ENCODE measurements at places on chromosomes 6 and 20. TPM values are rescaled to one million over a fixed set of nuclear protein-coding genes. Genes with fewer than 3 reads are reported as not detected.
A peak's percentile ranks its signal among the peaks of the same experiment; 100 is the strongest.

DNA sequence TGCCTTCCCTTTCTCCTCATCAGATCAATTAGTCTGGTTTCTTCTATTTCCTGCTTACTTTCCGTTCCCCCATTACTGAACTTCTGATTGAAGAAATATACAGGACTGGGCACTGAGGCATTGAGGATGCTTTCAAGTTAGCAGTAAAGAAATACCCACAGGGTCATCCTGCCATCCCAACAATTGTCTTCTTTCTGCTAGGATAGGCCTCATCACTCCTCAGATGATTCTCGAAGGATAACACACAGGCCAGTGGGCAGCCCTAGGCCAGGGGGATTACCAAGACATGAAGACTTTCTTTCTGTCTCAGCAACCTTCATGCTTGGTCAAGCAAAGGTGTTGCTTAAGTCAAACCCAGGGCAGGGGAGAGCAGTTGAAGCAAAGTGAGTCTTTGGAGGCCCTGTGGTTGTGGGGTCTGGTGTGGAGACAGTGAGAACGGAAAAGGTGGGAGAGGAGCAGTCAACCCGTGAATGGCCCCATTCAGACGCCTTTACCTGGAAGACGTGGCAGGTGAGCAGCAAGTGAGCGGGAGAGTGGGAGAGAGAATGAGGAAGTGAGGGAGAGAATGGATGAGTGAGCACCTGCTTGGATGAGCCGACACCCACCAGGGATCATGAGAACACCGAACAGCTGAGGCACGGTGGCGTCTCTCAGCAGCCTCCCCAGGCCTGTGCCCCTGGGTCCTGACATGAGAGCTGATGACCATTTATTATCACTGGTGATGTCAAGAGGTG is 462.9 kb downstream of the PREX1 start:
- no peak overlapping the region for H3K4me3 ChIP-seq
- no peak for DNase-seq
- no peak overlapping the region for H3K27ac ChIP-seq
- H3K36me3 ChIP-seq, result no peaks in the 10 kb centered on the region
- peaks cover 6% of the 10 kb centered on the region for H3K4me1 ChIP-seq
- H3K27me3 ChIP-seq, result peaks cover 28% of the 10 kb centered on the region

- H3K4me3 ChIP-seq, result no peak overlapping the region
- H3K4me1 ChIP-seq, result no peaks in the 10 kb centered on the region
- no peak for DNase-seq
- H3K27ac ChIP-seq, result no peak overlapping the region
- no peaks in the 10 kb centered on the region for H3K36me3 ChIP-seq
- H3K27me3 ChIP-seq, result no peaks in the 10 kb centered on the region
These were observed 55.5 kb downstream of the ZHX3 start for GRCh38 chr20:41261790-41262717.

DNA sequence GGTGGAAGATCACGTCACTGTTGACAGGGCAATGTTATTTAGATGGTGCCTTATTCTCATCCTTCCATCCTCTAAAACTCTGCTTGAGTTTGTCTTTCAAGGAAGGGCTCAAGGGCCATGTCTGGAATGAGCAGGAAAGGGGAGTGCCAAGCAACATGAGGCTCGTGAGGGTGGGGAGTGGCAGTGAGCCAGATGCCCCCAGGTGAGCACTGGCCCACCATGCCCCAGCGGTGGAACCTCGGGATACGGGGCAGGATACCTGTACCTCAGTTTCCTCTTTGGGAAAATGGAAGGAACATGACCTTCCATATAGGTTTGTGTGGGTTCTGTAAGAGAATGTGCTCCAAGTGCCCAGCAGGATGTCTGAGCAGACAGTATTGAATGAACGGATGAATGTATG is 337.4 kb downstream of the TAF4 start:
- H3K4me1 ChIP-seq, result no peaks in the 10 kb centered on the region
- no peak overlapping the region for H3K4me3 ChIP-seq
- H3K27me3 ChIP-seq, result no peaks in the 10 kb centered on the region
- no peak overlapping the region for H3K27ac ChIP-seq
- H3K36me3 ChIP-seq, result no peaks in the 10 kb centered on the region
- no peak for DNase-seq

GRCh38 chr6:51618563-51618962 is 468.9 kb downstream of the PKHD1 start:
- no peaks in the 10 kb centered on the region for H3K36me3 ChIP-seq
- no peak overlapping the region for H3K27ac ChIP-seq
- H3K4me3 ChIP-seq, result no peak overlapping the region
- H3K27me3 ChIP-seq, result no peaks in the 10 kb centered on the region

The CAGE1 gene
- total RNA-seq, result 0.18 TPM

DNA sequence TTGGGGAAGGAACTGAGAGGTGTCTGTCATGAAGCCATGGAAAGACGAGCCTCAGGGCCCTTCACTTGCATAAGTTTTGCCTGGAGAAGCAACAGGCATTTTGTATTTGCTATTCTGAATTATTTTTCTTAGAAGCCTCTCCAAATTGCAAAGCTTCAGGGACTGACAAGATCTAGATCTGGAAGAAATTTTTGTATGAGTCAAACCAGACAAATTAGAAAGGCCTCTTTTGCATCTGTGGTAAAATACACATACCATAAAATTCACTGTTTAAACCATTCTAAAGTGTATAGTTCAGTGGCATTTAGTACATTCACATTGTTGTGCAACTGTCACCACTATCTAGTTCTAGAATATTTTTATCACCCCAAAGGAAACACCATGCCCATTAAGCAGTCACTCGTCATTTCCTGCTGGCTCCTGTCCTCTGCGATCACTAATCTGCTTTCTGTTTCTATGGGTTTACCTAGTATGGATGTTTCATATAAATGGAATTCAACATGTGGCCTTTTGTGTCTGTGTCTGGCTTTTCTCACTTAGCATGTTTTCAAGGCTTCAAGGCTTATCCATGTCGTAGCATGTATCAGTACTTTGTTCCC is 269.1 kb downstream of the PHF3 start:
- H3K27ac ChIP-seq, result no peak overlapping the region
- H3K4me1 ChIP-seq, result no peaks in the 10 kb centered on the region
- no peaks in the 10 kb centered on the region for H3K27me3 ChIP-seq

The CDH4 gene
- total RNA-seq, result 0.02 TPM

The CALHM5 gene
- not detected for total RNA-seq

- H3K4me3 ChIP-seq, result no peak overlapping the region
- no peaks in the 10 kb centered on the region for H3K27me3 ChIP-seq
- no peak for DNase-seq
- H3K36me3 ChIP-seq, result peaks cover 1% of the 10 kb centered on the region
These were observed 165.5 kb upstream of the BEND3 start for GRCh38 chr6:107280791-107281190.

The BFSP1 gene
- total RNA-seq, result 3.2 TPM

DNA sequence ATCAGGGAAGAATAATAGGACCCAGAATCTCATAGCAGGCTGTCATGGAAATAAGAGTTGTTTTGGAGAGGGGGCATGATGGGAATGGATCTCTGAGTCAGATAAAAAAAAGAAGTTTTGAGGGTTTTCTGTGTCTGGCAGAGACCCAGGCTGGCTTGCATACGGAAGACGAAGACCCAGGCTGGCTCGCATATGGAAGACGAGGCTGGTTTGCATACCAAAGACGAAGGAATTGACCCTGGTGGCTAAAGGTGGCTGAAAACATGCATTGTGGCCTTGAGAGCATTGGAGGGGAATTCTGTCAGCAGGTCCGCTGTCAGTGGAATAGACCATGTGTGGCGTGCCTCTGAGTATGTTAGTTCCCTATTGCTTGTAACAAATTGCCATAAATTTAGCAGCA is 335.1 kb downstream of the BTBD3 start:
- no peaks in the 10 kb centered on the region for H3K27me3 ChIP-seq
- no peak for DNase-seq
- no peaks in the 10 kb centered on the region for H3K36me3 ChIP-seq
- no peaks in the 10 kb centered on the region for H3K4me1 ChIP-seq
- no peak overlapping the region for H3K4me3 ChIP-seq

- H3K27ac ChIP-seq, result no peak overlapping the region
- H3K4me1 ChIP-seq, result no peaks in the 10 kb centered on the region
- no peaks in the 10 kb centered on the region for H3K27me3 ChIP-seq
- H3K4me3 ChIP-seq, result no peak overlapping the region
These were observed 276.5 kb downstream of the CDH4 start for GRCh38 chr20:61528591-61528990.

The KIF25 gene
- total RNA-seq, result not detected

DNA sequence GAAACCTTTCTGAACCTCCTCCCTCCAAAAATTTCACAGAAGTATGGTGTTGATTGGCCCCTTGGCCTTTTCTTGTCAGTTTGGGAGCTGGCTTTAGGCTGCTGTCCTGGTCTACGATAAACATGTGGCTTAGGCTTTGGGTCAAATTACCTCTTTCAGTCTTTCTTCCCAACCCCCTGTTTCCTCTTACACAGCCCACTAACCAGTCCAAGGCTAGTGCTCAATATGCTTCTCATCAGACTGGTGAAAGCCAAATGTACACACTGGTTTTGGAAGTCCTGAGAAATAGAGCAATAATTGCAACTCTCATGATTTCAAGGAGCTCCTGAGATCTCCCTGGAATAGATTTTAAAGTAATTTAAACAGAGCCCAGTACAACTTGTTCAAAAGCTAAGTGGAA is 933.7 kb upstream of the GJE1 start:
- H3K4me3 ChIP-seq, result no peak overlapping the region
- H3K27me3 ChIP-seq, result no peaks in the 10 kb centered on the region
- no peaks in the 10 kb centered on the region for H3K36me3 ChIP-seq
- DNase-seq, result no peak
- no peaks in the 10 kb centered on the region for H3K4me1 ChIP-seq

The TMEM244 gene
- total RNA-seq, result 0.99 TPM

DNA sequence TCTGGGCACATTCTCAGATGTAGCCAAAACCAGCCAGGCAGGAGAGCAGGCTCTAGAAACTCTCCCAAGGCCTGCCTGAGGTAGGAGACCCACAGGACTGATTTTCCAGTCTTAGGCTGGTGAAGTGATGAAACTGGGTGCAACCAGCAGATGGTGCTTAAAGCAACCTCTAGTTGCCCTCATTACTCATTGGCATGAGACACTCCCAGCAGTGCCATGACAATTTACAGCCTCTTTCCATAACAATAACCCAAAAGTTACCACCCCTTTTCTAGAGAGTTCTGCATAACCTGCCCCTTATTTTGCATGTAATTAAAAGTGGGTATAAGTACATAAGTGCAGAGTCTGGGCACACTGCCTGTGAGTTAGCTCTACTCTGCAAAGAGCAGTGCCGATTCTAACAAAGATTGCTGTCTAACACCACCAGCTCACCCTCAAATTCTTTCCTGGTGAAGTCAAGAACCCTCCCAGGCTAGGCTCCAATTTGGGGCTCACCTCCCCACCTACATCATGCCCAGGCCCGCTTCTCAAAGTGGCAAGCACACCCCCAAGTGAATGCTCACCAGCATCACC is 14.4 kb upstream of the GPR6 start:
- no peak overlapping the region for H3K4me3 ChIP-seq
- no peaks in the 10 kb centered on the region for H3K4me1 ChIP-seq
- H3K36me3 ChIP-seq, result no peaks in the 10 kb centered on the region
- DNase-seq, result no peak

DNA sequence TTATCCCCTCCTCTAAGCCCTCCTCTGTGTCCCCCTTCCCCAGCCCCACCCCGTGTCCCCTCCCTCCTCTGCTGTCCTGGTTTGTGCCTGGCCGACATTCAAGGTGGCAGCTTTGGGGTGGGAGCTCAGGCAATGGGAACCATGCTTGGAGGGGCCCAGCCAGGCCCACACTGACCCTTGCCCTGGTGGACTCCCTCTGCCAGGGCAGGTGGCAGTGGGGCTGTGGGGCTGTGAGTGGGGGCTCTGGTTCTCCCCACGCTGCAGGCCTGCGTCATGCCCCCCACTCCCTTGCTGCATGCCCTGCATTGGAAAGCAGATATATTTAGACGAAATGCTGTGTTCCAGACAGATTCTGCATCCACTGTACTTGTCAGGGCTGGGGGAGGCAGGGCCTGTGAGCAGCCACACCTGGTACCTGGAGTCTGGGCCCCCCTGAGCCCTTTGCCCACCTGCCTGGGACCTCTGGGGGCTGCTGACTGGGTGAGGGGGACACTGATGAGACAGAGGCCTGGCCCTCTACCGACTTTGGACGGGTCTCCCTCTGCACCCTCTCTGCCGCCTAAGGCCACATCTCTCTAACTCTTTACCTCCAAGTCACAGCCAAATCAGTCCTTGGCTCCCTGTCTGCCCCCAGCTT is 14.2 kb downstream of the DLGAP4 start:
- no peak overlapping the region for H3K27ac ChIP-seq
- H3K36me3 ChIP-seq, result no peaks in the 10 kb centered on the region
- no peak for DNase-seq
- no peak overlapping the region for H3K4me3 ChIP-seq
- H3K4me1 ChIP-seq, result no peaks in the 10 kb centered on the region

GRCh38 chr6:14415452-14415851 is 297.9 kb downstream of the CD83 start:
- no peak overlapping the region for H3K4me3 ChIP-seq
- no peaks in the 10 kb centered on the region for H3K4me1 ChIP-seq
- H3K36me3 ChIP-seq, result peaks cover 2% of the 10 kb centered on the region
- H3K27ac ChIP-seq, result no peak overlapping the region
- DNase-seq, result no peak

DNA sequence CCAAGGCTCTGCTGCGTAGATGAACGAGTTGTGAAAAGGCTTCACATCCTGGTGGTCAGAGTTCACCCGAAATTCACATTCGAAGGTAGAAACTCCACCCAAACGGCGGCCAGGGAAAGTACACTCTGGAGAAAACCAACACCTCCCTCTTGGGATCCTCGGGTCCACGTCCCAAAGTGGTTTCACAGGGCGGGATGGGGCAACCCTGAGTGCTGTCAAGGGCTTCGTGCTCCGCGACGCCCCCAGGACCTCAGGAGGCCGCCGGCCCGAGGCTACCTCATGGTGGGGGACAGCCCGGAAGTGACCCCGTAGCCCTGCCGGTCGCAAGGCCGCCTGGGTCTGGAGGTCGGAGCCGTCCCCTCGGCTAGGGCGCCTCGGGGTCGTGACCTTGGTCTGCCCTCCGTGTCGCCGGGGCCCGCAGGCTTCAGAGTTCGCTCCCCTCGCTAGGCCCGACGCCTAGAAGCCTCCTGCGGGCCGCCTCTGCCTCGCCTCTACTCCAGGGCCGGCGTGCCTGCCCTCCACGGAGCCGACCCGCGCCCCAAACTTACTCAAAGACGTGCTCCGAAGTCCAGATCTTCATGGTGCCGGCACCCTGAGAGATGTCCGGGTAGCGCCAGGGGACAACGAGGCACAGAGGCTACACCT is at the start of gene PRELID3B:
TSS of gene PRELID3B (minus strand) at position 636 of the 645 bp plus-strand sequence. CDS start at position 580, 56 bp downstream.
- peaks cover 52% of the 10 kb centered on the region for H3K4me1 ChIP-seq
- peak within 1 kb of the TSS; percentile 92 for H3K4me3 ChIP-seq
- H3K36me3 ChIP-seq, result peaks cover 23% of the 10 kb centered on the region
- peak within 1 kb of the TSS; percentile 85 for H3K27ac ChIP-seq

- H3K4me3 ChIP-seq, result no peak overlapping the region
- H3K4me1 ChIP-seq, result no peaks in the 10 kb centered on the region
- no peaks in the 10 kb centered on the region for H3K36me3 ChIP-seq
- H3K27me3 ChIP-seq, result peaks cover 12% of the 10 kb centered on the region
- DNase-seq, result no peak
These were observed 24.0 kb downstream of the C6orf132 start for GRCh38 chr6:42118162-42119001.

GRCh38 chr6:37572334-37572733 is 72.6 kb upstream of the CCDC167 start:
- H3K27ac ChIP-seq, result no peak overlapping the region
- no peaks in the 10 kb centered on the region for H3K4me1 ChIP-seq

The POPDC3 gene
- total RNA-seq, result not detected

The PRPH2 gene
- total RNA-seq, result not detected

Measured in activated CD8-positive, alpha-beta memory T cell treated with anti-CD3 and anti-CD28 coated beads, Interleukin-2, amount 10 ng/mL, durations not matched to agents 7 days and 5 days (primary cell).